ENCODE measurements at places on chromosomes 2 and 18. TPM values are rescaled to one million over a fixed set of nuclear protein-coding genes. Genes with fewer than 3 reads are reported as not detected.

- no peak for DNase-seq
Measured at GRCh38 chr2:224181534-224182155, 142.6 kb upstream of the SERPINE2 start.

DNA sequence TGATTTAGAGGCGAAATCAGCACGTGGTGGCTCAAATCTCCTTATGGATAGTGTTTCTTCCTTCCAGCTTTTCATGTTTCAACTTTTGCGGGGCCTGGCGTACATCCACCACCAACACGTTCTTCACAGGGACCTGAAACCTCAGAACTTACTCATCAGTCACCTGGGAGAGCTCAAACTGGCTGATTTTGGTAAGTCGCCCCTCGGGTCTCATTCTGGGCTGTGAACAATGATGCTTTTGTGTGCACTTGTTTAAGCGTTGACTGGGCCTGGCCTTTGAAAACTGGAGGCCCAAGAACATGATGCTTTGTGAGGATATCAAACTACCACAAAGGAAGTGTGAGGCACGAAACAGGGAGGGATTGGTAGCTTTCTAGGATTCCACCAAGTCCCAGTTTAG lies 27.4 kb downstream of the CDK15 start:
- no peak for DNase-seq

- DNase-seq = no peak
Measured at GRCh38 chr18:35005963-35006577, 35.1 kb upstream of the MAPRE2 start.

- DNase-seq = no peak
Measured at GRCh38 chr2:189336276-189336975, 104.8 kb upstream of the WDR75 start.

Gene COQ10B
- 32.4 TPM for total RNA-seq

Gene TNFRSF11A
- total RNA-seq = 56.2 TPM
